ENCODE measurements at places on chromosomes 1 and 21.
A peak's percentile ranks its signal among the peaks of the same experiment; 100 is the strongest.

GRCh38 chr1:180632326-180633056 lies 669 bp downstream of the XPR1 start:
- peak; percentile 54 for DNase-seq

DNA sequence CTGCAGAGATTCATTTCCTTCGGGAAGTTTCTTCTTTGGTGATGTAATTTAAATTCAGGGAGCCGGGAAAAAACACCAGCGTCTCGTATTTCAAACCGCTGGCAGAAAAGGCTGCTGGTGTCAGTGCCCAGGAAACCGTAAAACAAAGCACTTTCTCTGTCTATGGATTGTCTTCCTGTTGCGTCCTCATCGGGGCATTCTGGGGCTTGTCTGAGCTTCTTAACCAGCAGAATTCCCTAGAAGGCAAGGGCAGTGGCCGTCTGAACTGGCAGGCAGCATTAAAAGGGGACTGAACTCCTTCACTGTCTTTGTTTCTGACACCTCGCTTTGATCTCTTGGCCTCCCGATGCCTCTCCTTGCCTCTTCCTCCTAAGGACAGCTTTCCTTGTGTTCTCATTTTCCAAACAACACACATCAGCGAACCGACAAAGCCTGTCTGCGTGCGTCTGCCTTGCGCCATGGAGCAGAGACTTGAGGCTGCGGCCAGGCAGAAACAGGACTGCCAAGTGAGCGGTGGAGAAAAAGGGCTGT lies 391.6 kb upstream of the VAMP3 start:
- DNase-seq: no peak

- no peak for DNase-seq
These were observed 2.0 kb upstream of the SRM start for GRCh38 chr1:11061652-11062365.

DNA sequence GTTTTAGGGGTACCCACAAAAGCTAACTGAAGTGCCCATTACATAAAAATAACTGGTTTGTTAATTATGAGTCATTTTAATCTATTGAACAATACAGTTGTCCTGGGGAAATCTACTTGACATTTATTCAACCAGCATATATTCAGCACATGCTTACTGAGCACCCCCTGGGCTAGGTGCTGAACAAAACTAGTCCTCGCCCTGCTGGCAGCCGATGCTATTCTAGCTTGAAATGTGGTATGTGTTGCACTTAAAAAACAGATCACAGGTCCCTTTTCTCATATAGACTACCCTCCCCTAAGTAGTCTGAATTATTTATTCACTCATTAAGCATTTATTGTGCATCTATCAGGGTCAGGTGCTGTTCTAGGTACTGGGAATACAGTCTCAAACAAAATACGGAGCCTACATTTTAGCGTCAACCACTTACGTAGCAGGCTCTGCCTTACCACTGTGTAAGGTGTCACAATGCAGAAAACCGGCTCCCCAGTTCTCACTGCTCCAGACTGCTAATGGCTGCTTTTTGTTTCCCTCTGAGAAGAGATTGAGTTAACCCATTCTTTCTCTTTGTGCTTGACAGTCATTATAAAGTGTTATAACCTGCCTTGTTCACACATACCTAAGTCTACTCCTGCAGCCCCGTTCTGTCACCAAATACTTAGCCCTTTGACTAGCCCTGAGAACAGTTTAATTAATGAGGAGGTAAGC lies 57.1 kb downstream of the ADCY10 start:
- DNase-seq: no peak

GRCh38 chr1:33388805-33389771 lies 41.8 kb downstream of the PHC2 start:
- no peak for DNase-seq

GRCh38 chr1:23575226-23575810 lies 16.0 kb upstream of the ID3 start:
- DNase-seq: no peak

- DNase-seq: no peak
These were observed 593.1 kb downstream of the PTBP2 start for GRCh38 chr1:97314685-97315084.

- no peak for DNase-seq
These were observed 447 bp downstream of the TTC34 start for GRCh38 chr1:2801046-2801445.

- no peak for DNase-seq
These were observed 146.4 kb upstream of the TIAM1 start for GRCh38 chr21:31490443-31490842.

DNA sequence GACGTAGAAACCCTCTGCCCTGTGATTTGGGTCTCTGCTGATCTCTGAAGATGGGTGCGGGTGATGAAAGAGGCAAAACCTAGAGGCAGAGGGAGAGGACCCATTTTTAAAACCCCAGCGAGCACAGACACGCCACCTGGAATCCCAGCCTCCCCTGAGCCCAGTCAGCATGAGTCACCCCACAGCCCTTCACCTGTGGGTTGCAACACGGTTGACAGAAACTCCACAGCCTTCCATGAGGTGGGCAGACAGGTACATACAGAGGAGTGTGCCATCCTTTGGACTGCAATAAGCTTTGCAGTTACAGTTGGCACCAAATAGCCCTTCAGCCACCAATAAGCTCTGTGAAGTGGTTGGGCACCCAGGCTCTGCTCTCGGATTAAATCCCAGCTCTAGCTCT lies 2.1 kb upstream of the GRHL3 start:
- no peak for DNase-seq

- DNase-seq: no peak
These were observed 10.9 kb upstream of the COA7 start for GRCh38 chr1:52709016-52709415.

- DNase-seq: no peak
These were observed 18.6 kb upstream of the HSPG2 start for GRCh38 chr1:21955501-21956281.

DNA sequence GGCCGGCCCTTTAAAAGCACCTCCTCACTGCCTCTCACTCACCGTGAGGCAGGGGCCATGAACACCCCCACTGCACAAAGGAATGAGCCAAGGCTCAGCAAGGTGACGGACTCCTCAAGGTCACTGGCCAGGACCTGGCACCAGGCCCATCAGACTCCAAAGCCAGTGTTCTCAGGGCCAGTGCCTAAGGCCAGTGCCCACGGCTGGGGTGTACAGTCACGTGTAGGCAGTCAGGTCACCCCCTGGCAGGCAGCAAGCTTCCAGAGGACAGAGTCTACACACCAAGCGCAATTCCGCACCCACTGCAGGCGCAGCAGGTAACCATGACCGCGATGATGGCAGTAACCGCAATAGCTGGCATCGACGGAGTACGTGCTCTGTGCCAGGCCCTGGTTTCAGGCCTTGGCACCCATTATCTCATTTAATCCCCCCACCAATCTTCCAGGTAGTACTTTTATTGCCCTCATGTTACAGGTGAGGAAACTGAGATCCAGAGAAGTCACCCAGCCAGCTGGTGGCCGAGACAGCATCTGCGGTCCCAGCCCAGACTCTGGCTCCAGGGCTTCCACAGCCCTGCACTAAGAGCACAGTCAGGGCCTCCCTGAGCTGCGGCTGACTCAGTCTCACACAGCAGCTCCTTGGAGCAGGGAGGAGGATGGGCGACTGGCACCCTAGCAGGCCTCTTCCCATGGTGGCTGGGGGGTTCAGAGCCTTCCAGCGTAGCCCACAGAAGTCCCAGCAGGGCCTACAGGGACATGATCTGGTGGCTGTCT lies 27.0 kb downstream of the RAP1GAP start:
- no peak for DNase-seq

DNA sequence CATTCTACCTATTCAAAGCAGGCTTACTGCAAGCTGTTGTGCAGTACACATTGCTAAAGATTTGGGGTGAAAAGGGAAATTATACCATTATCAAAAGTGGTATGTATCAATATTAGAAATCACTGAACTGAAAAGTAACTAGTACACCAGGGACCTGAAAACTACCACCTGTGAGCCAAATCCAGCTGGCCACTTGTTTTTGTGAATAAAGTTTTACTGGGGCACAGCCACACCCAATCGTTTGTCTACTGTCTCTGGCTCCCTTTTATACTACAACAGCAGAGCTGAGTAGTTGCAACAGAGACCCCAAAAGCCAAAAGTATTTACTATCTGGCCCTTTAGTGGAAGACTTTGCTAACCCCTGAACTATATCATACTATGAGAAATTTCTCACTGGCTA lies 13.8 kb upstream of the CR1L start:
- DNase-seq: no peak

- DNase-seq: no peak
These were observed 7.7 kb upstream of the SDHB start for GRCh38 chr1:17061486-17061885.

DNA sequence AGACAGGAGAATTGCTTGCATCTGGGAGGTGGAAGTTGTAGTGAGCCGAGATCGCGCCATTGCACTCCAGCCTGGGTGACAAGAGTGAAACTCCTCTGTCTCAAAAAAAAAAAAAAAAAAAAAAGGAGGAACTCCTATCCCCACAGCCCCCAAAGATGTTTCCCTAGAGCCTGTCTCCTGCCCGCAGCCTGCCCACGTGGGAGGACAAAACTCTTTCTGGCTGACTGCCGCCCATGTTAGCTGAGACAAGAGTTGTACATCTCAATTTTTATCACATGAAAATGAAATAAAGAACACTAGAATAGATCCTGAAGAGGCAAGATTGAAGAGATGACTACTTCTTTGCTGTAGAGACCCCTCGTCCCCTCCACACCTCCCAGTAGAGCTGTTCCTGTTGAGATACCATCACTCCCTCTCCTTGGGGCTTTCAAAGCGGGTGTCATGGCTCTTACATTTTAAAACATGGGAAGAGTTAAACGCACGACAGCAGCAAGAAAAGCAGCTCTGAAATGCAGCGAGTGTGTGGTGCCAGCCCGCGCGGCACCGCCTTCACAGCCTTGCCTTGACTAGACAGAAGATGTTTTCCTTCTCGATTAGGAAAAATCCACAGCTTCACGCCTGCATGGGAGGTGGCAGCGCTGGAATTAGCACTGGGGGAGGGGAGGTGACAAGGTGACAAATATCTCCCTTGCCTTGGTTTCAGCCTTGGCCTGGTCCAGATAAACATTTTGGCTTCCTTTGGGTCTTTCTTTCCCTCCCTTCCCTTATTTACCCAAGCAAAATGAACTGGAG lies 253.4 kb upstream of the CSF3R start:
- DNase-seq: no peak

DNA sequence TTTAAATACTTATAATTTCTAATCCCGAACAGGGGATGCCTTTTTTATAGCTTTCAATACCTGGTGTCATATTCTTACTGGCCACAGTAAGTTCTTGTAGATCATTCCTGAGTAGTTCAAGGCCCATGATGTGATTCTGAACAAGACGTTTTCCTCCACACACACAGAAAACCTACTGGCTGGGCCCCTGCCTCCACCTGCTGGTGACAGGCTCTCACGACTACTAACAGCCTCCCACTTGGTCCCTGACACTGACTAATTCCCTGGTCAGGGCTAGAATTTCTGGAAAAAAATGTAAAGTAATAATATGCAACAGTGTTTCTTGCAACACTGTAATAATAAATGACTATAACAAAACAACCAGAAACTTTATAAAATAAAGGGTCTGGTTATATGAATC lies 50.4 kb upstream of the RIPK4 start:
- DNase-seq: peak; percentile 39

DNA sequence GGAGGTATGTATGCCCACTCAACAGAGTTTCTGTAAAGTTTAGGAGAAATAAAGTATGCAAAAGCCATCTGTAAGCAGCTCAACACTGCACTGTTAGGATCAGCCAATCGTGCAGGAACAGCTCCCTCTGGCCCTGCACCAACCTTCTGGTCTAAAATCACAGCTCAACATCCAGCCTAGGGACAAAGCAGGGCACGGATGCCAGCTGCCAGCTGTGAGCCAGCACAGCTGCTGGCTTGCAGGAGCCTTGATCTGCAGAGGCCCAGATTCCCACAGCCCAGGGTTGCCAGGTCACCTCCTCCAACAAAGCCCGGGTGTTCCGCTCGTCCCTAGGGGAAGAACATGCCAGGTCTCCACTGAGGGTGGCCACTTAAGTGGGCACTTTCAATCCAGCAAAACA lies 8.6 kb downstream of the ACOT7 start:
- DNase-seq: no peak

DNA sequence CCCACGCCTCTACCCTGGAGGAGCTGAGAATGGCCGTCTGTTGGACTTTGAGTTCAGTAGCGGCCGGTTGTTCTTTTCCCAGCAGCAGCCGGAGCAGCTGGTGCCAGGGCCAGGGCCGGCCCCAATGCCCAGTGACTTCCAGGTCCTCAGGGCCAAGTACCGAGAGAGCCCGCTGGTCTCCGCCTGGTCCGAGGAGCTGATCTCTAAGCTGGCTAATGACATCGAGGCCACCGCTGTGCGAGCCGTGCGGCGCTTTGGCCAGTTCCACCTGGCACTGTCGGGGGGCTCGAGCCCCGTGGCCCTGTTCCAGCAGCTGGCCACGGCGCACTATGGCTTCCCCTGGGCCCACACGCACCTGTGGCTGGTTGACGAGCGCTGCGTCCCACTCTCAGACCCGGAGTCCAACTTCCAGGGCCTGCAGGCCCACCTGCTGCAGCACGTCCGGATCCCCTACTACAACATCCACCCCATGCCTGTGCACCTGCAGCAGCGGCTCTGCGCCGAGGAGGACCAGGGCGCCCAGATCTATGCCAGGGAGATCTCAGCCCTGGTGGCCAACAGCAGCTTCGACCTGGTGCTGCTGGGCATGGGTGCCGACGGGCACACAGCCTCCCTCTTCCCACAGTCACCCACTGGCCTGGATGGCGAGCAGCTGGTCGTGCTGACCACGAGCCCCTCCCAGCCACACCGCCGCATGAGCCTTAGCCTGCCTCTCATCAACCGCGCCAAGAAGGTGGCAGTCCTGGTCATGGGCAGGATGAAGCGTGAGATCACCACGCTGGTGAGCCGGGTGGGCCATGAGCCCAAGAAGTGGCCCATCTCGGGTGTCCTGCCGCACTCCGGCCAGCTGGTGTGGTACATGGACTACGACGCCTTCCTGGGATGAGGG lies 28.5 kb upstream of the SPSB1 start:
- no peak for DNase-seq

DNA sequence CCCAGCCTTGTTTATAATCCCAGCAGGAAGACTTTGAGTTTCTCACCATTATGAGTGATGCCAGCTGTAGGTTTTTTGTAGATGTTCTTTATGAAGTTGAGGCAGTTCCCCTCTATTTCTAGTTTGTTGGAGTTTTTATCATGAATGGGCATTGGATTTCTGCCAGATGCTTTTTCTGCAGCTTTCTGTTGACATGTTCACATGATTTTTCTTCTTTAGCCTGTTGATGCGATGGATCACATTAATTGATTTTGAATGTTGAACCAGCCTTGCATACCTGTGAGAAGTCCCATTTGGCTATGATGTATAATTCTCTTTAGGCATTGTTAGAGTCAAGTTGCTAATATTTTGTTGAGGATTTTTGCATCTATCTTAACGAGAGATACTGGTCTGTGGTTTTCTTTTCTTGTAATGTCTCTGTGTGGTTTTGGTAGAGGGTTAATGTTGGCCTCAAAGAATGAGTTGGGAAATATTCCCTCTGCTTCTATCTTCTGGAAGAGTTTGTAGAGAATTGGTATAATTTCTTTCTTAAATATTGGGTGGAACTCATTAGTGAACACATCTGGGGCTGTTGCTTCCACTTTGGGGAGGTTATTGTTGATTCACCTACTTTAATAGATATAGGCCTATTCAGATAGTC lies 33.2 kb downstream of the ZBTB40 start:
- no peak for DNase-seq
